ENCODE measurements at places on chromosomes 11 and 22. TPM values are rescaled to one million over a fixed set of nuclear protein-coding genes. Genes with fewer than 3 reads are reported as not detected.
A peak's percentile ranks its signal among the peaks of the same experiment; 100 is the strongest.

Gene DEUP1
- total RNA-seq, result not detected

DNA sequence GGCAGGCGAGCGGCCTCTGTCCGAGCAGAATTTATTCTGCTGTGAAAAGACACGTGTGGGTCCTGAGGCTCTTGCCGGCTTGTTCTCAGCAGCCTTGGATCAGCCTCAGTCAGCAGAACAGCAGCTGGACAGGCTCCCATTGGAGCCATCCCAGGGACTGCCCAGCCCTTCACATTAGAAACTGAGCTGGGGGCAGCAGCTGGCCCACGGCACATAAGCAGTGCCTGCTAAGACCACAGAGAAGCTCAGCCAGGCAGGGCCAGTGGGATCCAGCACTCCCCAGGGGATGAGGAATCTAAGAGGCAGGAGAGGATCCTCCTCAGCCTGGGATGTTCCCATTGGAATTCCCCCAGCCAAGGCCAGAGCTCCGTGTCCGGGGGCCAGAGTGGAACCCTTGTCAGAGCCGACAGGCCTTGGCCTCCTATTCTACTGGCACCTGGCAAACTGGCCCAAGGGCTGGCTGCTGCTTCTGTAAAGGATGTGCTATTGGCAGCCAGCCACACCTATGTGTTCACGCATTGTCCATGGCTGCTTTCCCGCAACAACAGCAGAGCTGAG, 18.2 kb downstream of the RTN4R start:
- DNase-seq, result no peak

DNA sequence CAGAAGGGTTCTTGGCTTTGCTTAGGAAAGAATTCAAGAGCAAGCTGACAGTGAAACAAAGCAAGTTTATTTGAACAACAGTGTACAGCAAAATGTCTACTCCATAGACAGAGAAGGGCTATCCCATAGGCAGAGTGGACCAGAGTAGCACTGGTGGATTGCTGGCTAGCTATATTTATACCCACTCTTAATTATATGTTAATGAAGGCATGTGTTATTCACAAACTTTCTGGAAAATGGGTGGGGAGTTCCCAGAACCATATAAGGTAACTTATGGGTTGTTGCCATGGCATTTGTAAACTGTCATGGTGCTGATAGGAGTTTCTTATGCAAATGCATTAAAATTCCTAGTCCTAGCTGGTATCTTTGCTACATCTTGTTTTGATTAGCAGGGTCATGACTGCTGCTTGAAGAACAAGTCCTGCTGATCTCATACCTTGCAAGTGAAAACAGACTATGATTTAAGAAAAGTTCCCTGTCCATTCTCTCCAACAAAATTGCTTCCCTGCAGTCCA, 330.5 kb downstream of the BUD13 start:
- DNase-seq, result no peak

Gene GDPD4
- total RNA-seq, result not detected

- no peak for DNase-seq
Measured at GRCh38 chr11:33258631-33259205, 1.5 kb downstream of the HIPK3 start.

GRCh38 chr11:134560066-134560465, 148.0 kb upstream of the B3GAT1 start:
- DNase-seq, result no peak

DNA sequence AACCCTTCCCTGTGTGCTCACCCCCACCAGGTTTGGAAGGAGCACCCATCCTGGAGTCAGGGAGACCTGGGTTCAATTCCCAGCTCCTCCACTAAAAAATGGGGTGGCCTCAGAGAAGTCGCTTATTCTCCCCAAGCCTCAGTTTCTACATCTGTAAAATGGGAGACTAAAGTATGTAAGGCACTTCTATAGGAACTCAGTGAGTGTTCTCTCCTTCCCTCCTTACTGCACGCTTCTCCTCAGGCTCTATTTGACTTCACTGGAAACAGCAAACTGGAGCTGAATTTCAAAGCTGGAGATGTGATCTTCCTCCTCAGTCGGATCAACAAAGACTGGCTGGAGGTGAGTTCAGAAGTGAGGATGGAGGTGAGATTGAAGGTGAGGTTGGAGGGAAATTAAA, 11.3 kb downstream of the NCF4 start:
- DNase-seq, result no peak

DNA sequence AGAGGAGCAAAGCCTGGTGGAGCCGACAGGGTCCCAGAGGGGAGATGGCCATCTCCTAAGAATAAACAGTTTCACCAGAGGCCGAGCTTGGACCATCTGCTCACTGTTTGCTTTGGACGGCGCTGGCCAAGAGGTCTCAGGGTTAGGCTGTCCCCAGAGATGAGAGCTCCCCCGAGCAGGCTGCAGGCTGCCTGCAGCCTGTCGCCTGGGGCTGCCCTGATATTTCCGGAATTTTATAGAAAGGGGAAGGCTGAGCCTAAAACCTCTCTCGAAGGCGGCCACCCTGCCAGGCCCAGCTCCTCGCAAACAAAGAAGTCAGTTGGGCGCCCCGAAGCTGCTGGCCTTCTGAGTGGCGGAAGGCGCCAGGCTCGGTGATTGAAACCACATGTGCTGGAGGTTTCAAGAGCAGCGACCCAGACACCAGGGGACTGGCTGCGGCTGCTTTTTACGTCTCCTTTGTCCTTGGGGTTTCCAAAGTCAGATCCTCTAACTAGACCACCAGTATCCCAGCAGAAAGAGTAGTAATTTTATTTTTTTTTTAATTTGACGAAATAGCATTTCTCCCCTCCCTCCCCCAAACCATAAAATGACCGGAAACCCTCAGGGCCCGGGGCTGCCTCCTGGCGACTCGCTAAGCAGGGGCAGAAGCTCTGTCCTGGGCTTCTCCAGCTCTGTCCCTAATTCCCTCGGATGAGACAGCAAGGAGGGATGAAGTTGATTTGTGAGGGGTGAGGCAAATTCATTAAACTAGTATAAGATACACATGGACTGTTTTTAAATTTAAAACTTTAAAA, 57.4 kb downstream of the CLMP start:
- DNase-seq, result peak; percentile 92

Gene C1QTNF4
- total RNA-seq, result 2.3 TPM

Gene CYTH4
- total RNA-seq, result 68.7 TPM

- DNase-seq, result no peak
Measured at GRCh38 chr22:24514241-24515026, 19.3 kb downstream of the UPB1 start.

Gene KRTAP5-9
- not detected for total RNA-seq

DNA sequence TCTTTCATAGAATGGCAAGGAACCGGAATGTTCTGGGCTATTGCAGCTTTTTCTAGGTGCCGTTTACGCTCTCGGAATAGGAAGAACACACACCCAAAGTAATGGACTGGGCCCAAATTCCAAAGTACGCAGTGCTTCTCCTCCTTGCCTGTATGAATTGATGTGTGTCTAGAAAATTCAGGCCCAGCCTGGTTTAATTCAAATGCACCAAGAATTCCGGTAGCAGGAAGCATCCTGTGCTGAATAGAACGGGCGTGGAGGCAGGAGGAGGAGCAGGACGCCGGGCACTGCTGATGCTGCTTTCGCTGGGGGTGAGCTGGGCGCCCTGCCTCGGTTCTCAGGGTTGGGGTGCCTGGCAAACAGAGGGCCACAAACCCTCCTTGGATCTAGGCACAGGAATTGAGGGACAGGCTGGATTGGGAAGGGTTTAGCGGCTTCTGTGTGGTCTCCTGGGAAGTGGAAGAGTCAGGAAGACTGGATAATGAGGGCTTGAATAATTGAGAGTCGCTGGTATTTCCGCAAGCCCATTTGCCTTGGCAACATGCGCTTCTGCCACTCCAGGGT, 2.0 kb downstream of the PARVB start:
- peak; percentile 76 for DNase-seq

GRCh38 chr22:33542153-33542552, 378.1 kb downstream of the LARGE1 start:
- DNase-seq, result no peak

Gene GAB4
- total RNA-seq, result not detected

DNA sequence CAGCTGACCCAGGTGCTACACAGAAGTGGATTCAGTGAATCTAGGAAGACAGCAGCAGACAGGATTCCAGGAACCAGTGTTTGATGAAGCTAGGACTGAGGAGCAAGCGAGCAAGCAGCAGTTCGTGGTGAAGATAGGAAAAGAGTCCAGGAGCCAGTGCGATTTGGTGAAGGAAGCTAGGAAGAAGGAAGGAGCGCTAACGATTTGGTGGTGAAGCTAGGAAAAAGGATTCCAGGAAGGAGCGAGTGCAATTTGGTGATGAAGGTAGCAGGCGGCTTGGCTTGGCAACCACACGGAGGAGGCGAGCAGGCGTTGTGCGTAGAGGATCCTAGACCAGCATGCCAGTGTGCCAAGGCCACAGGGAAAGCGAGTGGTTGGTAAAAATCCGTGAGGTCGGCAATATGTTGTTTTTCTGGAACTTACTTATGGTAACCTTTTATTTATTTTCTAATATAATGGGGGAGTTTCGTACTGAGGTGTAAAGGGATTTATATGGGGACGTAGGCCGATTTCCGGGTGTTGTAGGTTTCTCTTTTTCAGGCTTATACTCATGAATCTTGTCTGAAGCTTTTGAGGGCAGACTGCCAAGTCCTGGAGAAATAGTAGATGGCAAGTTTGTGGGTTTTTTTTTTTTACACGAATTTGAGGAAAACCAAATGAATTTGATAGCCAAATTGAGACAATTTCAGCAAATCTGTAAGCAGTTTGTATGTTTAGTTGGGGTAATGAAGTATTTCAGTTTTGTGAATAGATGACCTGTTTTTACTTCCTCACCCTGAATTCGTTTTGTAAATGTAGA, 1.7 kb downstream of the MALAT1 start:
- no peak for DNase-seq

Gene ISX
- total RNA-seq, result not detected

Gene FOSL1
- total RNA-seq, result 7.2 TPM

DNA sequence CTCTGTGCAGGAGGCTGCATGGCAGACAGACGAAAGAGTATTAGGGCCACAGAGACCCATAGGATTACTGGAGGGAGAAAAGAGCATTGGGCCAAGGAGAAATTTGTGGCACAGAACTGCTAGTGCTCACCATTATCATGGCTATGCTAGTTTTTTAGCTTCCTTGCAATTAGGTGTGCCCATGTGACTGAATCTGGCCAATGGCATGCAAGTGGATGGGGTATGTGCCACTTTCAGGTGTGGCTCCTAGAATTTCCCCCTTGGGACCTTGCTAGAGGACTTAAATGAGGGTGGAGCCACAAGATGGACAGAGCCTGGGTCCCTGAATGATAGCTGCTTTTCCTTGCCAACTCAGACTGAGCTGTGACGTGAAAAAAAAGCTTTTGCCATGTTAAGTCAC, 73.9 kb upstream of the TENM4 start:
- no peak for DNase-seq

- DNase-seq, result no peak
Measured at GRCh38 chr11:64118876-64119665, 46.8 kb downstream of the MACROD1 start.

DNA sequence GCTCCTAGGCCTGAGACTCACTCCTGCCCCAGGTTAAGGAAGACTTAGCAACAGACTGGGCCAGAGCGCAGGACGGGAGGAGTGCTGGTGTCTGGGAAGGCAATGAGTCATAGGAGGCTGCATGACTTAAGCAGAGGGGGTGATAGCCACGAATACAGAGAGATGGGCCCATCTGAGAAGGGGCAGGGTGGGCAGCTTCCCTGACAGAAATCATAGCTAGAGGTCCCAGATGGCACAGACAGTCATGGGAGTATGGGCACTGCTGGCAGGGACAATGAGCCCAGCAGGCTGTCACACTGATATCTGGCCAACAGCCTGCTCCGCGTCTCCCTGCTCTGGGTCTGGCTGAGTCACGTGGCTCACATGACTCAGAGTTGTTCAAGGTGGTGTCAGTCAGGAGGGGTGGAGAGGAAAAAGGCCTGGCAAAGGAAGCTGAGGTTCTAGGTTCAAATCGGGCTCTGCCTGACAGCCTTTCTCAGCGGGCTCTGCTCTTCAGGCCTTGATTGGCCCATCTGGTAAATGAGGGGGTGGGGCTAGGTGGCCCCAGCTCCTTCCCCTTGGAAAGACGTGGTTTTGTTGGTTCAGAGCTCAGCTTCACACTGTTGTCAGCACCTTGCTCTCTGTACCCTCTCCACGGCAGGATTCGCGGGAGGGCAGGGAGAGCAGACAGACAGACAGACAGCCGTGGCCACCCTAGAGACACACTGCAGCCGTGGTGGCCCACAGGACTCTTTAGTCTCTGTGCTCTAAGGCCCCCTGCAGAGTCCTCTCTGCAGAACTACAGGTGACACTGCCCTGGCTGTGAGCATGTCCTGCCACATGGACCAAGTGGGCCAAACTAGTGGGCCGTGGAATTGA, 47.8 kb downstream of the DBX1 start:
- peak; percentile 90 for DNase-seq

DNA sequence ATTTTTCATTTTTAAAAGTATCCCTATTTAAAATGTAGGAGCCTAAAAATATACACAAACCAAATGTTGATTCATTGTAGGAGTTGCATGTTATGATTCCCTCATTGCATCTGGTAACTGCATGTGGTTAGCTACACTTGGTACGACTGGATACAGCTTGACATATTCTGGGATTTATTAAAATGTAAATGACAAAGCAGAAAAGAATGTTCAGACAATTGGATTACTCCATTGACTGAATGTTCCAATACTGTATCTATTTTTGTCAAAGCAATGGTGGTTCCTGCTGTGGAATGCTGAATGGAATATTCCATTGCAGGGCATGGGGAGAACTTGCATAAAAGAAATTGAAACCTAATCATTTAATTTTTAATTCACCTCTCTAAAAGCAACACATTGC, 30.8 kb downstream of the BLID start:
- no peak for DNase-seq

All from aorta (tissue), 5 donors.